CD14-positive monocyte (primary cell): ENCODE measurements at places on chromosomes 7 and 10.

DNA sequence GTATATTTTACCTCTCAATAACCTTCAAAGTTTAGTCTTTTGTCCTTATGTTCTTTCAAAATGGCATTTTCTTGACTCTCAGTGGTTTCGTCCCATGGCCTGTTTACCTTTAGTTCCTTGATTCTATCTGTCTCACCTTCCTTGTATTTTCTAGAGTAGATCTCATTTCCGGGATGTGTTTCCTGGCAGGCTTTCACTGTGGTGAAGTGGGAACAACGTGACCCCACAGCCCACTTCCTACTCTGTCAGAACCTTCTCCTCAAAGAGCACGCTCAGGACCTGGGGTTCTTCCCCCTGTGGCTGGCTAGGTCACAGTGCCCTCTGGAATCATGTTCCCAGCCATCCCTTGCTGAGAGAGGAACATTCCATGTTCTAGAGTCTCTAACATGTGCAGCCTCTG is 129.9 kb upstream of the ZNF32 start:
- no peak for DNase-seq

DNA sequence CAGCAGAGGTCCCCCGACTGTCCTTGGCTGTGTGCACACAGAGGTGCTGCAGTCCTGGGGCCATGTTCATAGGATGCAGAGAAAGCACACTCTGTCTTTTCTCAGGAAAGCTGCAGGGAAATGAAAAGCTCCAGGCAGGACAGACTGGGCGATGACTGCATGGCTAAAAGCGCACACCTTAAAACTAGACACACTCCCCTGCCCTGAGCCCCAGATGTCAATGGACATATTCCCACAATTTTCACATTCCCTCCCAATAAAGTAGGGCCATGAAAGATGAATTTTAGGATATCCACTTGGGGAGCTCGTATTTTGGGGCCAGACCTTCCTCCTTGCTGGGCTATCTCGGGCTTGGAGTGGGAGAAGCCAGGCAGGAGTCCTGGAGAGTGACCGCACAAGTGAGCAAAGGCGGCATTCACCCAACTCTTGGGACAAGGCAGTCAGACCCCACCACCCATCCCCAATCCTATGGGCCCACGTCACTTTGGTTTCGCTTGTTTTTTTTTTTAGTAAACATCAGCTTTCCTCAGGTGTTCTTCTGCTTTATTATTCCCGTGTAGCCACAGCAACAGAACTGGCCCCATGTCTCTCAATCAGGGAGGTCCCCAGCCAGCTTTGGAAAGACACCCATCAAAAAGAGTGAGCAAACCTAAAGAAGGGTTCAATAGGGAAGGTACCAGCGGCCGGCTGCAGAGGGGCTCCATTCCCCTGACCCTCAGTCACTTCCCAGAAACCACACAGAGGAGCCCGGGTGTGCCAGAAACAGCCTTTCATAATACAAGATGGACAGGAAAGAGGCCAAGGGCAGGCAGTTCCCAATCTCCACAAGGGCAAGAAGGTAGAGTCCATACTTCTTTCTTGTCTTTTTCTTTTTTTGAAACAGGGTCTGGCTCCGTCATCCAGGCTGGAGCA is 12.7 kb downstream of the GPRIN2 start:
- DNase-seq = no peak

GRCh38 chr10:73798927-73799560 is 12.4 kb downstream of the NDST2 start:
- no peak for DNase-seq

- no peak for DNase-seq
Measured at GRCh38 chr7:94055963-94056362, 51.8 kb upstream of the BET1 start.

DNA sequence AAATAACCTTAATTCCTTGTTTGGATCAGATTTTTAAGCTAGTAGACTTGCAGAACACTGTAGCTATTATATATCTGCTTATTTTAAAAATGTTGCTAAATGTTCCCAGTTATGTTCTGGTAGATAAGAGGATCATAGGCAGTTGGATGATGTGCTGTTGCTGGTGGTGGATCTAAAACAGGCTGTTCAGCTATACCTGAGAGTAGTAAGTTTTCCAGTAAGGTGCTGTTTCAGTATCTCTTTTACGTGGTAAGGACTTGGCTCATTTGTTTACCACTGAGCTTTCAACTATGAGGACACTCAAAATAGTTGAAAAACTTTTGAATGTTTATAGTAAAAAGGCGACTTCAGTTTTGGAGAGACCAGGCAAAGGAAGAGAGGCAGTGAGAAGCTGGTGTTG is 180.9 kb downstream of the CDK14 start:
- DNase-seq = no peak

- DNase-seq = no peak
Measured at GRCh38 chr10:96212911-96213310, 58.5 kb downstream of the BLNK start.

DNA sequence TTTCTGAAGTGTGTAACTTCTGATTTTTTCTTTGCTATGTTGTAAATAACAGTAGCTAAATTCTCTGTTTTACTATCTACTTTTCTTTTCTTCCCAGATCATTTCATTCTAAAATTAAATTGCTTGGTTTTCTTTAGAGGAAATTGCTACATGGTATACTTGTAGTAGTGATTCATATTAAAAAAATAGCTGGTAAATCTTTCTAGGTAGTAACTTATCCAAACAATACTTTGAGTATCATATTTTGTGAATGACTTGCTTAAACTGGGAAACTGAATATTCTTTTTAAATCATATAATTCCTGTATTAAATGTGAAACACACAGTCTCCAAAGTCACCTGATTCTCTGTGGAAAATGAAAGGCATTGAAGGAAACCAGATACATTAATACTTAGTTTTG is 85.5 kb downstream of the ZNRF2 start:
- DNase-seq = no peak

DNA sequence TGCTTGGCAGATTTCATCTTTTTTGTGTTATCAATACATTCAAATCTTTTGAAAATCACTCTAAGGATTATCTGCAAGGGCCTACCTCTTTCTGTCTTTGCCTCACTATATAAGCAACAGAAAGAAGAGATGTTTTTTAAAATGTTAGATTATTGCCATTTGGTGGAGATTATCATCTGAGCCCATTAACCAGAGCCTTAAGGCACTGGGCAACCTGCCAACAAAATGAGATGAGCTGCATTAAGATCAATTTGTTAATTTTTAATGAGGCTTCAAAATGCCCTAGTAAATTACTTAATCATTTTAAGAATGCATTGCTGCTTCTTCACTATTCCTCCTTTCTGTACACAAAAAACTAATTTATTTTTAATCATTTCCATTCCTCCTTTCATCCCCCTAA is 314.1 kb downstream of the SNX13 start:
- no peak for DNase-seq

GRCh38 chr7:99383203-99383602 is 8.7 kb downstream of the ARPC1B start:
- DNase-seq = no peak

- no peak for DNase-seq
Measured at GRCh38 chr10:76920581-76920980, 717.0 kb downstream of the KCNMA1 start.

- no peak for DNase-seq
Measured at GRCh38 chr7:155284496-155285274, 13.0 kb upstream of the INSIG1 start.
